ENCODE measurements at places on chromosomes 4 and X.

- DNase-seq = no peak
These were observed 15.3 kb downstream of the PDK3 start for GRCh38 chrX:24480400-24480865.

DNA sequence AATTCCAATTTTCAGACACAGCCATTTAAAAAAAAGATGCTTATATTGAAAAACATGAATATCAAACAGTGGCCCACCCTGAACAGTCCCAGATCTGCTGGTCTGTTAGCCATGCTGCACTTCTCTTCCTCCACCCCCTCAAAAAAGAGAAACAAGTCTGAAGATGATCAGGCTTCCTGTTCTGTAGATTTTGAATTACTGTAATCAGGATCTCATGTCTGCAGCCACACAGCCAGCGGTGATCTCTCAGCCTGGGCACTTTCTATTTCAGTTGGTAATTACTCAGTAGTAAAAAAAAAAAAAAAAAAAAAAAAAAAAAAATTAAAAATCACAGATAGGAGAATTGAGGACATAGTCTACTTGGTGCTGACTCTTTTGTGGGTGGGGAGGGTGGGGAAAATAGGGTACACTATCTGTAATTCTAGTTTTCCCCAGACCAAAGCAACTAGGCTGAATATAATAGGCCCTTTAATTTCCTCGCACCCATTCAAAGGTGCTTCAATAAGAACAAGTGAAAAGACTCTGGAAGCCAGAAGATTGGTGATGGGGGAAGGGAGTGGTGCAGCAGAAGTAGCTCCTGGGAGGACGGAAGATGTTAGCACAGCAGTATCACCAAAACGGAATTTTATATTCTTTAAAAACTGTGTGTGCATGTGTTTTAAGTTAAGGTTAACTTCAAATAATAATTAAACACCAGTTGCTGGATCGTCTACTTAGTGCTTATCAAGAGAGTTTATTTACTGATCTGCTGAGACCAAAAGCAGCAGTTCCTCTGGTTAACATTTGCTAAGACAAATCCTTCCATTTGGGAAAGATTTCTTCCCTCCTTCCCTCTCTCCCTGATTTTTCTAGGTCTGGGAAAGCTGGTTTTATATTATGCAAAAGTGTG, 47.0 kb downstream of the SPRY1 start:
- DNase-seq = no peak

- no peak for DNase-seq
These were observed 2.4 kb upstream of the CSN3 start for GRCh38 chr4:70239884-70240591.

GRCh38 chrX:39950018-39950688, 147.6 kb downstream of the BCOR start:
- peak; percentile 36 for DNase-seq

- DNase-seq = no peak
These were observed 13.4 kb downstream of the PHKA2 start for GRCh38 chrX:18970465-18970864.

GRCh38 chr4:49044270-49044669, 58.2 kb downstream of the CWH43 start:
- DNase-seq = no peak

DNA sequence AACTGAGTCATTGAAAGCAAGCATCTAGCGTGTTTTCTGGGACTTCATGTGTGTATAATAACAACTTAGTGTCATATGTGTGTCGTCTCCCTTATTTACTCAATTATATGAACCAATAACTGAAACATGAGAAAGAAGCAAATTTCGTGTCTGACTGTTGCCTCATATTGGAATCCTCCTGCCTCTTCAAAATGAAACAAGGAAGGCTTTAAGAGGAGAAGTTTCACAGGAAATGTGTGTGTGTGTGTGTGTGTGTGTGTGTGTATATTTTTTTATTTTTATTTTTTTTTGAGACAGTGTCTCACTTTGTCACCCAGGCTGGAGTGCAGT, 145.8 kb upstream of the SFRP2 start:
- peak; percentile 49 for DNase-seq

DNA sequence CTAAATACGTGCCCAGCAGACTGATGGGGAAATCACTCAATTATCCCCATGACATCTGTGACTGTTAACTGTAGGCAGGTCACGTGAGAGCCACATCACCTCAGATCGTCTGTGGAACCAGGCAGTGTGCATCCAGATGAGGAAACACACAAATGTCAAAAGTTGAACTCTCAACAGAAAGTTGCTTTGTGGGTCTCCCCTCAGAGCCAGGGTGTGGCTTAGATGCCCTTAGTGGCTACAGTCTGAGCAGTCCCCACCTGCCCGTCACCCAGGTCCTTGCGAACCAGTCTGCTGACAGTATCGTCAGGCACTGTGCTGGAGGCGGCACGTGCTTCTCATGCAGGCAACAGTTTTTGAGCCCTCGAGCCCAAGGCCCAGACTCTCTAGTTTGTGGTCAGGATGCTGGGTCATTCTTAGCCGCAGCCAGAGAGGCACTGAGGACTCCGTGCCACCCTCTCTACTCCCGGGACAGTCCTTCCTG, 10.8 kb downstream of the TMEM187 start:
- DNase-seq = no peak

DNA sequence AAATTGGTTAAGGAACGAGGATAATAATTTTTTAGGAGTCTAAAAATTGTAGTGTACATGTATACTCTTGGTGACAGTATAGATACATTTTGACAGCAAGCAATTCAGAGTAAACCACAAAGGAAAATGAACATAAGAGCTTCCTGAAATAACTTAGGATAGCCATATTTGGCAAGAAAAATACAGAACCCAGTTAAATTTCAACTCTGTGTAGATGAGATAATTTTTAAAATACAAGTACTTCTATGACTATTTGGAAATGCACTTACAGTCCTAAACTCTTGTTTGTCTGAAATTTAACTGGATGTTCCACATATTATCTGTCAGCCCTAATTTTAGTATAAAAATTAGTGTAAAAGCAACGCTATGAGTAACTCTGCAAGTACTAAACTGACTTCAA, 124.4 kb upstream of the PCDH18 start:
- DNase-seq = no peak

GRCh38 chr4:85398276-85398675, 76.7 kb upstream of the ARHGAP24 start:
- peak; percentile 75 for DNase-seq

DNA sequence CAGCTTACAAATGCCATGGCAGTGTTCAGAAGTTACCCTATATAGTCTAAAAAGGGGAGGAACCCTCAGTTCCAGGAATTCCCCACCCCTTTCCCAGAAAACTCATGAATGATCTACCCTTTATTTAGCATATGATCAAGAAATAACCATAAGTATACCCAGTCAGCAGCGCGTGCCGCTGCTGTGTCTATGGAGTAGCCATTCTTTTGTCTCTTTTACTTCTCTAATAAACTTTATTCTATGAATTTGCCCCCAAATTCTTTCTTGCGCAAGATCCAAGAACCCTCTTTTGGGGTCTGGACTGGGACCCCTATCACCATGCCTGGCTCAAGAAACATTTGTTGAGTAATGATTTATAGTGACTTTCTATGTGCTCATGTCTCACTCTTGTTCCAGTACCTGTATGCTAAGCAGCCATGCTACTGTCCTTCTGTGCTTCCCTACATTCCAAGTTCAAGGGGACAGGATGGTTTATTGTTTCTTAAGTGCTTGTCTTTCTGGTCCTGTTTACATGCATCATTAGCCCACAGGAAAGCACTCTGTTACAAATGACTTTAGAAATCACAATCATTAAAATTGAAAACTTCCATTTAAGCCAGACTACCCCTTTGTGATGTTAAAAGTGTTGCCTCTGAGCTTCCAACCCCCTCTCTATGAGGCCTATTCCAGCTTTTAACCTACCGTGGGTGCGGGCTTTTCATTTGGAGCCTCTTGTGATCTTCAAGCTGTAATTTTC, 63.4 kb upstream of the S100G start:
- DNase-seq = no peak

GRCh38 chr4:73679836-73680235, 59.6 kb upstream of the RASSF6 start:
- peak; percentile 49 for DNase-seq

GRCh38 chr4:156113138-156113765, 159.6 kb upstream of the CTSO start:
- no peak for DNase-seq

GRCh38 chr4:61251129-61251528, 51.0 kb downstream of the ADGRL3 start:
- DNase-seq = no peak

- no peak for DNase-seq
These were observed 829.3 kb upstream of the LCORL start for GRCh38 chr4:18850867-18851266.

- no peak for DNase-seq
These were observed 63.7 kb downstream of the CLDN22 start for GRCh38 chr4:183256343-183256742.

- DNase-seq = no peak
These were observed 24.7 kb downstream of the CUL4B start for GRCh38 chrX:120536061-120536460.

GRCh38 chr4:151658959-151659600, 101.7 kb downstream of the GATB start:
- peak; percentile 83 for DNase-seq

DNA sequence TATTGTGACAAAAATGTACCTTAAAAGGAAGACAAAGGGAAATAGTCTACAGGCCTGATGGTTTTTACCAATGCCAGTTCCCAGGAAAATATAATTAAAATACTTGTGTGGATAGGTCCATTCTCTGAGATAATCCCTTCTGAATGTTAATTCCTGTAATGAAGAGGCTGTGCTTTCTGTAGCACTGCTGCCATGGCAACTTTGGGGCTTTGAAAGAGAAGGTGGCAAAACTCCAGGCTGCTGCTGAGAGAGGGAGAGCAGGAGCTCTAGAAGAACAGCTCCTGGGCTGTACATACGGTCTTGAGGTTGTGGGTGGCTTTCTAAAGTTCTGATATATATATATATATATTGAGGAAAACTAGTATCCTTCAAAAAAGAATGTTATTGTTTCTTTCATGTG, 125.4 kb downstream of the PDLIM5 start:
- DNase-seq = peak; percentile 82

- DNase-seq = no peak
These were observed 499.0 kb downstream of the PDGFC start for GRCh38 chr4:156472624-156473023.

GRCh38 chr4:38292529-38292928, 332.3 kb downstream of the PTTG2 start:
- no peak for DNase-seq

DNA sequence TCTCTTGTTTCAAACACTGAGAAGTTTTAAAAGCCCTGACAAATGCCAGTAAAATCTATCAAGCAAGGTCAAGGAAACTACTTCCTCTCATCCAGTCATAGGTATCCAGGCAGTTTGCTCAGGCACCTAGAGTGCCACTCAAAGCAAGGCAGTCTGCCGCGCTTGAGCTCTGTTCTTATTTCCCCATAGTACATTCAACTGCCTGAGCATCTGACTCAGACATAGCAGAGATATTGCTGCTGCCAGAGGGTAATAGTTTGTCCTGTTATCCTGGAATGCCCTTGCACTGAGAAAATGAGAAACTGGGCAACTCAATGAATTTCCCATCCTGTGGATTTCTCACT, 16.1 kb upstream of the ATP8A1 start:
- DNase-seq = peak; percentile 61

GRCh38 chr4:147651563-147651962, 32.4 kb downstream of the PRMT9 start:
- DNase-seq = no peak

GRCh38 chrX:17617806-17618205, 119.5 kb upstream of the SCML1 start:
- no peak for DNase-seq

DNA sequence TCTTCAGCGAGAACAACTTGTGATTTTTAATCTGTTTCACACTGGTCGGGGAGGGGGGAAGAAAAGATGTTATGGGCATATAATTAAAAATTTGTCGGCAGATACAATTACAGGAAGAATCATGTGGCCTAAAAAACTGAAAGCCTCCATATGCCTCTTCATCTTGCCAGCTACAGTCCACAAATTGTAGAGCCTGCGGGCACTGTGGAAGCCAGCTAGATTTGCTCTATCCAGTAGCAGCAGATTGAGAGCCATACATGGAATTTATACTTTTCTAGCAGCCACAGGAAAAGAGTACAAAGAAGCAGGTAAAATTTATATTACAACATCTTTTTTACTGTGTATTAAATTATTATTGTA, 147.3 kb downstream of the TBL1X start:
- no peak for DNase-seq

DNA sequence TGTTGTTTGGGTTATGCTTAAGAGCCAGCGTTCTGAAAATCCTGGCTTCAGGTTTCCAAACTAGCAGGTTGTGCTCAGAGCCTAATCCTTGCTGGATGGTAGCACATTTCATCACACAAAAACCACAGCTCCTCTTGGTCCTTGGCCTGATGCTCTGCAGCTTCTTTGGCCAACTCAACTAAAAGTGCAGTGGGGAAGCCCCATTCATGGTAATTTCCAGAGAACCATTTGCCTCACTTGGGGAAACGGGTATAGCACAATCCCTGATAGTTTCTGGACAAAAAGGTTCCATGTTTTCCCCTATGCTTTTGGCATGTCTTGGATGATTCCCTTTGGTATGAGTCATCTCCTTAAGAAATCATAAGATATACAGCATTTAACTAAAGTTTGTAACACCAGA, 78.7 kb downstream of the SYNPO2 start:
- DNase-seq = peak; percentile 74

- DNase-seq = no peak
These were observed 44.8 kb downstream of the ARFIP1 start for GRCh38 chr4:152824561-152824960.

GRCh38 chrX:43971966-43972961, 926 bp downstream of the NDP start:
- no peak for DNase-seq

- no peak for DNase-seq
These were observed 69.9 kb downstream of the GASK1B start for GRCh38 chr4:158102904-158103303.

- no peak for DNase-seq
These were observed 145.0 kb downstream of the HDX start for GRCh38 chrX:84357296-84357695.

GRCh38 chr4:190020790-190021717, 6.0 kb downstream of the FRG2 start:
- DNase-seq = peak; percentile 59

All from GM23248 (cell line).